ENCODE measurements at places on chromosomes 5 and 9. TPM values are rescaled to one million over a fixed set of nuclear protein-coding genes. Genes with fewer than 3 reads are reported as not detected.

DNA sequence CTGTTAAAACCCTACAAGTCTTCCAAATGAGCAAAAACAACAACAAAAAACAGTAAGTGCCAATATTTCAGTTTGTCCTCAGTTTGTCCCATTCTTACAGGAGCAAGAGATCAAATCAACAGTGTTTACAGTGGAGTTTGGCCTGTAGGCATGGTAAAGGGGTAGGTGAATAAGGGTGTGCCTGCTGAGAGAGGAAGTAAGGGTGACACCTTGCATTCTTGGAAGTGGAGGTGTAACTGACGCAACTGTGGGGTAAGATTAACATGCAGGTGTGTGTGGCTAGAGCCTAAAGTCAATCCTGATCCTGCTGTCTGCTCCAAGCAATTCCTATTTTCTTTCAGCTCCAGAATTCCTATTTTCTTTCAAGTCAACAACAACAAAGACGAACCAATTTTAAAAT lies 43.4 kb downstream of the PFDN1 start:
- DNase-seq: no peak

DNA sequence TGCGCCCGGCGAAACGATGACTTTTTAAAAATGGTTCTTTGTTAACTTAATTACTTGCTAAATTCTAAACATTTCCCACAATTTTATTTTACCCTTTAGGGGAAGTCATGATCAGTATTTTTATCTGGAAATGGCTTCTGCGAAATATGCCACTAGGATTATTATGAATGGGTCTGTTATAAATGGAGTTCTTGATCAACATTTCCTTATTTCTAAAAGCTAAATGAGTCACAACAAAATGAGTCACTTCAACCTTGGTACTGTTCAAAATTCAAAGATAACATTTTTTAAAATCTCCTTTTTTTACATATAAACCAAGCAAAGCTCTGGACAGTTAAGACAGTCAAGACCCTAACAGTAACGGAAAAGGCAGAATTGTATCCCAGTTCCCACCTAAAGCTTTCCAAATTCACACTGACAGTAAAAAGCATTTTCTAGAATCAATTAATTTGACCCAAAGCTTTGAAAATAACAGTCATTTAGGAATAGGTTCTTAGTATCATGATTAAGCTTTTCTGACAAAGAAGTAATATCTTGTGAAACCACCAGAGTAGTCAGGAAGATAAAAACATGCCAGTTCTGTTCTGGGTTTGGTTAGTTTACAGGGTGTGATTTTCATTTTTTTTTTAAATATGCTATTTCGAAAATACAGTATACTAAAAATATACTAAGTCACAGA lies 81.7 kb downstream of the LHFPL2 start:
- DNase-seq: no peak

DNA sequence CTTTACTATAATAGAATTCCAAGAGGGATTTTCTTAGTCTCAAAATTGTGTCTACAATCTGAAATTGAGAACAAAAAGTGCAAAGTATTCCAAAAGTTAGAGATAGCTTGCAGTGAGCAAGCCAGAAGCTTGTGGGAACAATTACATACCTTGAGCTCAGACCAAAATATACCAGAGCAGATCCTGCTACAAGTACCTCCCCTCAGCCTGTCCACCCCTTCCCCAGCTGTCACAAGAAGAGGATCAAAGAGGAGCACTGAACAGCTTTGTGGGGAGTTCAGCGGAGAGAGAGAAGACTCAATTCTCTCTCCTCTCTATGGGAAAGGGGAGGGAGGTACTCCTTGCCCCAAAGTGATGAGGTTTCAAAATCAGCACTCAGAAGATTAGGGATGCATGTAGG lies 869.2 kb upstream of the DMAC1 start:
- DNase-seq: no peak

GRCh38 chr5:151637676-151638075 lies 46.5 kb upstream of the FAT2 start:
- no peak for DNase-seq

GRCh38 chr5:150672237-150672883 lies 11.3 kb downstream of the MYOZ3 start:
- DNase-seq: peak; percentile 90

- no peak for DNase-seq
These were observed 76.3 kb upstream of the PCSK1 start for GRCh38 chr5:96509316-96509715.

GRCh38 chr5:160970605-160971191 lies 118.7 kb upstream of the ATP10B start:
- peak; percentile 1 for DNase-seq

- no peak for DNase-seq
These were observed 17.2 kb downstream of the PITX1 start for GRCh38 chr5:135016861-135017290.

GRCh38 chr5:145473042-145473642 lies 362.0 kb downstream of the PRELID2 start:
- no peak for DNase-seq

GRCh38 chr9:117081641-117082317 lies 333.1 kb downstream of the ASTN2 start:
- no peak for DNase-seq

- DNase-seq: no peak
These were observed 1.6 kb downstream of the DCAF12 start for GRCh38 chr9:34124926-34125325.

- no peak for DNase-seq
These were observed 108.7 kb upstream of the MPDZ start for GRCh38 chr9:13388157-13388556.

DNA sequence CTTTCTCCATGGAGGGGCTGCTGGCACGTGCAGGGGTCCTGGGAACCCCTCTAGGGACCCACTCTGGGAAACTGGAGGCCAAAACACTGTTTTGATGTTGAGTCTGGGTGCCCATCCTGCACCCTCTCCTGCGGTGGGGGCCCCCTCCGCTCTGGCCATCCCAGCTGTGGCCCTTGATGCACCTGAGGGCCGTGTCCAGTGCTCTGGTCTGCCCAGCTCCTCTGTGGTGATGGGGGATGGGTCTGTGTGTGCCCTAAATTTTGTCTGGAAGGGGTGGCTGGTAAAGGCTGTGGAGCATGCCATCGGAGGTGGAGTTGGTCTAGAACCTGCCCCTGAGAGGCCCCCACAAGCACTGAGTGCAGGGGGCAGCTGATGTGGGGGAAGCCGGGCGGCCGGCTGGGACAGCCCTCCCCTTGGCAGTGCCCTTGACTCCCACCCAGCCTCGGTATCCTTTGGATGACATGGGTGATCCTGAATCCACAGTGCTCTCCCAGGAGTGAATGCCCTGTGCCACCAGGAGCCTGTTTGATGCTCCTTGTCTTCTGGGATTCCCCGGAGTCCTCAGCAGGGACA lies 26.3 kb downstream of the AHRR start:
- DNase-seq: peak; percentile 24

- no peak for DNase-seq
These were observed 64.4 kb downstream of the AUH start for GRCh38 chr9:91297306-91297705.

GRCh38 chr5:35803191-35803651 lies 53.5 kb upstream of the IL7R start:
- peak; percentile 37 for DNase-seq

DNA sequence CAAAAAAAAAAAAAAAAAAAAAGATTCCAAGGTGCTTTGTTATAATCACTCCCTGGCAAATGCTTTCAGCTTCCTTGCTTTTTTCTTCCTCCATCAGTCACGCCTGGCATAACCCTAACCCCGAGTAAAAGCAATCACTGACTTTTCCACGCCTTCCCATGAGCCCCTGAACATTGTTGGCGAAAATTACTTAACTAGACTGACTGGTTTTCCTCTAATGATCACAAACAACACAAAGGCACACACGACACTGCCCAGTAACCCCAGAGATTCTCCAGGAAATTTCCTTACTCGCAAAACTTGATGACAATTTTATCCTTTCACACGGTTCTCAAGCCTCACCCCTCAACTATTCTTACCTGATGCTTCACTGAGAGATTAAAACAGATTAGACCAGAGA lies 11.4 kb upstream of the PTGR1 start:
- no peak for DNase-seq

- no peak for DNase-seq
These were observed 180.1 kb downstream of the MACROH2A1 start for GRCh38 chr5:135218790-135219568.

DNA sequence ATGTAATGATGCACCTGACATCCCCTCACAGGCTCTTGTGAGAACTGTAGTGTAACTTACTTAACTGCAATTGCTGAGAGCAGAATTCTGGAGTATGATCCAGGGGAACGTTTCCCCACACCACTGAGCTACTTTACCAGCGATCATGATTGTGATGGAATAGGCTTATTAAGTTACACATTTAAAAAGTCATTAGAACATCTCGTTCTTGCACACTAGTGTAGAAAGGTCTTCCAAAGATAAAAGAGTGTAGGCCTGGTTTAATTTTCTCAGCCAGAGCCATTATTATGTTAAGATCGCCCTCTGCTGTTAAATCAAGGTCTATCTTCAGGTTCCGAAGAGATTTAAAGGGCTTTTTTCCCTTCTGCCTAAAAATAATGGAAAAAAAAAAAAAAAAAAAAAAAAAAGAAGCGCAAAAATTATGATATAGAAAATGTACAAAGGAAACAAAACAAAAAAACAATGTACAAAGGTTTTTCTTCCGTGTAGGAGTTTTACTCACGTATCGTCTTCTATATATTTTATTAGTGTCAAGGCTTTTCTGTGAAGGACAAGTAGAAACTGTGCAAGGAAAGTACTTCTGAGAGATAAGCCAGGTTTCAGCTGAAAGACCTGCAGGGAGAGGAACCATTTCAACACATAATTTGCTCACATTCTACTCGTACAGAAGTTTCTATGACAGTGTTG lies 18.6 kb upstream of the MOB3B start:
- peak; percentile 28 for DNase-seq

DNA sequence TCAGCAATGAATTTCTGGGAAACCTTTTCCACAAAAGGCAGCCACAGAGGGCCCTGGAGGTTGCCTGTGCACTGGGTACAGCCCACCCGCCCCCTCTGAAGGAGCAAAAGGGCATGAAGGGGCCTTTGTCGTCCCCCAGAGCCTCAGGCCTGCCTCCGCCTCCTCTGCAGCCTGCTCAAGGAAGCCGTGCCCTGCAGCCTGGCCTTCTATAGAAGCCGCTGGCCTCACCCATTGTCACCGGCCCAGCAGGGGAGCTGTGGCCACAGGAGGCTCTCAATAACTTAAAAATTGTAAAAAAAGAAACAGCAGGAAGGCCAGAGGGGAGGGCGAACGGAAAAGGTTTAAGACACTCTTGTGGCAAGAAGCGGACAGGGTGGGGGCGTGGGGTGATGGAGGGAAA lies 213.3 kb downstream of the IRX2 start:
- peak; percentile 77 for DNase-seq

- DNase-seq: no peak
These were observed 12.0 kb downstream of the PBX3 start for GRCh38 chr9:125758986-125759763.

DNA sequence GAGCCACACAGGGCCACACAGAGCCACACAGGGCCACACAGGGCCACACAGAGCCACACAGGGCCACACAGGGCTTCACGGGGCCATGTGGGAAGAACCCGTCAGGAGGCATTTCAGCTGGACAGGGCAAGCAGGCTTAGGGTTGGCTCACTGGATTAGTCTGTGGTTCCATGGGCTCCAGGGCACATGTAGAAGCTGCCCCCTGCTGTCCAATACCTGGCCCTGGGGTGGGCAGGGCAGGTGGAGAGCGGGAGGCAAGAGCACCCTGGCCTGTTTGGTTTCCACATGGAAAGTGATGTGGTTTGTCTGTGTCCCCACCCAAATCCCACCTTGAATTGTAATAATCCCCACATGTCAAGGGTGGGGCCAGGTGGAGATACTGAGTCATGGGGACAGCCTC lies 16.4 kb upstream of the LPCAT1 start:
- DNase-seq: no peak

DNA sequence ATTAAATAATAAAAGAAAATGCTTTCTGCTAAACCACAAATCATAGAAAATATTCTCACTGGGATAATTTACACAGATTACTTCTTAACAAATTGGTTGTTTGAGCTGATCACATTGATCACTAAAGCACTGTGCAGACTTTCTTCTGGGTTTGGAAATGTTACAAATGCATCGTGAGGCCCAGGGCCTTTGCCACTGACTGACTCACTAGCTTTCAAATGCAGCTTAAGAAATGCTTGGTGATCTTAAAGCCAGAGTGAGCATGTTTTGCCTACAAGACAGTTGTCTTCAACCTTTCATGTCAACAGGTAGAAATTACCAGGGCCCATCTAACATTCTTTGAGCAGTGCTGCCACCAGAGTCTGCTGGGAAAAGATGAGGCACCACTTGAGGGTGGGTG lies 252.3 kb upstream of the ADRA1B start:
- no peak for DNase-seq

- DNase-seq: no peak
These were observed 391.0 kb upstream of the IRX2 start for GRCh38 chr5:3142261-3143027.

DNA sequence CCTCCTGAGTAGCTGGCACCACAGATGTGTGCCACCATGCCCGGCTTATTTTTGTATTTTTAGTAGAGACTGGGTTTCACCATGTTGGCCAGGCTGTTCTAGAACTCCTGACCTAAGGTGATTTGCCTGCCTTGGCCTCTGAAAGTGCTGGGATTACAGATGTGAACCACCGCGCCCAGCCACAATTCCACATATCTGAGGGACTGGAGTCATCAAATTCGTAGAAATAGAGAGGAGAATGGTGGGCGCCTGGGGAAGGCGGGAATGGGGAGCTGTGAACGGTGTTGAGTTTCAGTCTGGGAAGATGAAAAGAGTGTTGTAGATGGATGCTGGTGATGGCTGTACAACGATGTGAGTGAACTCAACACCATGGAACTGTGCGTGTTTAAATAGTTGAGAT lies 1.9 kb upstream of the ABO start:
- DNase-seq: no peak

GRCh38 chr9:120839146-120839545 lies 3.6 kb downstream of the PSMD5 start:
- no peak for DNase-seq

GRCh38 chr5:134174841-134175839 lies 1.6 kb downstream of the SKP1 start:
- DNase-seq: peak; percentile 41

DNA sequence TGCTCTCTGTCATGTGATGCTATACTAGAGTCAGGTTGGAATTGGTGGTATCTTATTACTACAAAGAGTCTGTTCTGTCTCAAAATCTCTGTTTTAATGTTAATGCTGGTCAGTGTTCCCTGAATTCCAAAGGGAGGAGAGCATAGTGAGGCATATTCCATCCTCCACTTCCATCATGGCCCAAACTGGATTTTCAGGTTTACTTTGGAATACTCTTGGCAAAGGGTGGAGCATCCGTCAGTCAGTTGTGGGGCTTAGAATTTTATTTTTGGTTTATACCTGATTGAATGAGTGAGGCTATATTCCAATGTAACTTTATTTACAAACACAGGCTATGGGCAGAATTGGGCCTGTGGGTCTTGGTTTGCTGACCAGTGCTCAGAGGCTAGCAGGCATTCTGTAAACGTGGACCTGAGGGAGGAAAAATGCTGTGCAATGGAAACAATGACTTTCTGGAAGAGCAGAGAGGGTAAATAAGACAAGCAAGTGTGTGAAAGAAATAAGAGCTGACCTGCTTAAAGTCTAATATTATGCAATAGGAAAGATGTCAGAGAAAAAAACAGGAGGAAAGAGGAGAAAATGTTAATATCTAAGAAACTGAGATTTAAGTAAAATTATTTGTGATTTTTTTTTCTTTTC lies 106.2 kb upstream of the CLINT1 start:
- no peak for DNase-seq

POLR3G gene
- 126 TPM for total RNA-seq

C5orf34 gene
- 24.8 TPM for total RNA-seq

KDM3B gene
- 74.8 TPM for total RNA-seq

ANKRD18B gene
- total RNA-seq: 14.4 TPM

FBN2 gene
- 29.2 TPM for total RNA-seq

PCDHGB5 gene
- total RNA-seq: not detected

PCDHGB6 gene
- total RNA-seq: 1.7 TPM

SPATA31D4 gene
- total RNA-seq: not detected

NUP188 gene
- 87.9 TPM for total RNA-seq

EPB41L4B gene
- 11.8 TPM for total RNA-seq

CRHBP gene
- 2.3 TPM for total RNA-seq
